ENCODE measurements at places on chromosomes 5 and 9.

- DNase-seq, result no peak
Measured at GRCh38 chr5:175328176-175328575, 115.8 kb downstream of the DRD1 start.

DNA sequence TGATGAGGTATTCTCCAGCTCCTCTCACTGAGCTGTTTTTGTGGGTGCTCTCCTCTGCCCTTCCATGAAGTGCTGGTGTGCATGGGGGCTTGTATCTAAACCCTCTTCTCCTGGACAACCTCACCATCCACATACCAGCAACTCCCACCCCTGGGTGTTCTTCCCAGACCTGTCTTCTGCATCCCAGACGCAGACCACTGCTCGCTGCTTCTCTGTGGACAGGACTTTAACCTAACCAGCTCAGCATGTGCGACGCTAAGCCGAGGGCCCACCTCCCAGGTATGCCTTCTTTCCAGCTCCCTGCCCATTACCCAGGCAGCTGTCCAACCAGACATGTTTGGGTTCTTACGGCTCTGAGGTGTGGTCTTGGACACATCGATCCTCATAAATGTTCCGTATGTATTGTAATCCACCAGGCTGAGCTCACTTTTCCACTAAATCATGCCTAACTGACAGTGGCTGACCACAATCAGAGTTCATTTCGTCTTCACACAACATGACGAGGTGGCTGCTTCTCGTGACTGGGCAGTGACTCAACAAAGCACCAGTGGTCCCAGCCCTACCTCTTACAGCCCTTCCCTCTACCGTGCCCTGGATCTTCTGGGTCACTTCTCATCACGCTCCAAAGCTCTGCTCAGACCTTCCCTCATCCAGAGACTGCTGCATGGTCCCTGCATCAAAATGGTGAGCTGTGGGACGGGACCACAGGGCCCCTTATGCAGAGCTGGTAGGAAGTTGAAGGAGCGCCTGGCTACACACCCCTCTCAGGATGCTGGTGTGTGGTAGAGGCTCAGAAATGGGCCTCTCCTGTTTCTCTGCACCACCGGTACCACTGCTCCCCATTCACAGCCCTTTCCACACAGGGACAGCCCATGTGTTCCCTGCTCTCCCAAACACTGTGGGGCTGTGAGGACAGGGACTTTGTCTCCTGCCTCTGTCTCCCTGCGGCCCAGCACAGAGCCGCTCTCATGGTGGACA, 9.6 kb upstream of the PTGES2 start:
- no peak for DNase-seq

- DNase-seq, result no peak
Measured at GRCh38 chr9:37449862-37450632, 15.2 kb downstream of the ZBTB5 start.

DNA sequence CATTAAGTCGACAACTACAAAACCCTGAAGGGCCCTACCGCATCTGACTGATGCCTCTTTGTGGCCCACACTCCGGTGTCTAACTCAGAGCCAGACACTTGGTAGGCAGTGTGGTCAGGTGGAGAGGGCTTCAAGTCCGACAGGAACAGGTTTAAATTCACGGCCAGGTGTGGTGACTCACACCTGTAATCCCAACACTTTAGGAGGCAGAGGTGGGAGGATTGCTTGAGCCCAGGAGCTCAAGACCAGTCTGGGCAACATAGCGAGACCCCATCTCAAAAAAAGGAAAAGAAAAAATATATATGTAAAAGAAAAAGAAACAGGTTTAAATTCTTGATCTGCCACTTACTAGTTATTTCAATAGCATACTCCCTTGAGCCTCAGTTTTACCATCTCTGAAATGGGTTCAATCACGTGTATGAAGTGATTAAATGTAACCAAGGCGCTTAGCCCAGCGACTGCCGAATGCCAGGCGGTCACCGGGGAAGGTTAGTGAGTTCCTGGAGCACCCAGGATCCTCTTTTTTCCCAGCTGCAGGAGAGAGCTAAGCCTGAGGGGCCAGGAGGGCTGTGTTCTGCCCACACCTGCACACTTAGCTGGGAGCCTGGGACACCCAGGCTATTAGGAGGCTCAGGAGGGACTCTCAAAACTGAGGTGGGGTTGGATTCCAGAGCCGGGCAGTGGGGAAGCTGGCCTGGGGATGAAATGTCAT, 943 bp downstream of the CLTB start:
- no peak for DNase-seq

DNA sequence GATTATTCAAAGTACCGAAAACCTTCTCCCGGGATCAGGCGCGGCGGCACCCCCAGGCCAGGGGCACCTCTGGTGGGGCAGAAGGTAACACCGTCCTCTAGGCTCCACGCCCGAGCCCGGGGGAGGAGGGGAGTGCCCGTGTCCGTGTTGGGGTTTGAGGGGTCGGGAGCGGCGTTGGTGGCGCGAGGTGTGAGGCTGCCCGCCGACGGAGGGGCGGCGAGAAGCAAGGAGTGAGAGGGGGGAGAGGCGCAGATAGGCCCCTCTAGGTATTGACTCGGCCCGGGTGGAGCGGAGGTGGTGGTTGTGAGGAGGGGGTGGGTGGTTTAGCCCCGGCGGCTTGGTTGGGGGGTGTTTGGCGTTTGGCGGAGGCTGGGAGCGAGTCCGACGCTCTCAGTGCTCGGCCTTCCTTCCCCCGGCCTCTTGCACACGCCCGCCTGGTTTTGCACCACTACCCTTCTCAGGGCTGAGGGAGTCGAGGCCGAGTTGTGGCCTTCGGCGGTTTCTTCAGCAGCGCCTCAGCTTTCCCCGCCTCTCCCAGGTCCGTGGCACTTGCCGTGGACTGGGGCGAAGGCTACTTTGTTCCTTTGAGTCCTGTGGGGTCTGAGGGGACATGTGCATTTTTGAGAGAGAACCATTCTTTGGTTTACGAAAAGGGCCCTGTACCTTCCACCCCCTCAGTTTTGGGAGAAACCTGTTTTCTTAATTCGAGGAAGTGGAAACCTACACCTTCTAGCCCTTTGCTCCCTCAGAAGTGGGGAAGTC, 450 bp downstream of the GPBP1 start:
- DNase-seq, result peak; percentile 38

- DNase-seq, result no peak
Measured at GRCh38 chr5:62938927-62939326, 360.3 kb downstream of the LRRC70 start.

DNA sequence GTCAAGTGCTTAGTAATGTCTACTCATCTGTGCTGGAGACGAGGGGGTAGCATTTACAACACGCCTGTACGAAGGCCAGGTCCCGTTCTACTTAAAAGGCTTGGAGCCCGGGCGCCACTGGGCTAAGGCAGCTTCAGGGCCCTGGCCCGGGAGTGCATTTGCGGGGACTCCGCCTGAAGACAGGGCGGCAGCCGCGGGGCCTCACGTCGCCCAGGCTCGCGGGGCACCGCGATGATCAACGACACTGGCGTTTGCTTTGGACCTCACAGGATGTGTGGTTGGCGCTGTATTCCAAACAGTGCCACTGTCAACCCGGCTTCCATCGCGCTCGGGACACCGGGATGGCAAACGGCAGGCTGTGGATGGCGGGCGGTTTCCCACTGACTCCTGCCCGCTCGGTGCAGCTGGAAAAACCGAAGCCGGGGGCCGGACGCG, 1.1 kb upstream of the TENT4A start:
- peak; percentile 55 for DNase-seq

- no peak for DNase-seq
Measured at GRCh38 chr9:137761793-137762192, 115.8 kb upstream of the CACNA1B start.

- DNase-seq, result peak; percentile 32
Measured at GRCh38 chr9:35732800-35733541, 505 bp downstream of the CREB3 start.

- DNase-seq, result no peak
Measured at GRCh38 chr5:6302684-6303083, 75.7 kb downstream of the MED10 start.

- DNase-seq, result no peak
Measured at GRCh38 chr5:21391506-21391905, 1403.5 kb upstream of the CDH18 start.

Data from activated naive CD4-positive, alpha-beta T cell treated with Interleukin-2 at 50 U/mL for 16 hours (primary cell).